ENCODE measurements at places on chromosomes 16 and 17.
A peak's percentile ranks its signal among the peaks of the same experiment; 100 is the strongest.

DNA sequence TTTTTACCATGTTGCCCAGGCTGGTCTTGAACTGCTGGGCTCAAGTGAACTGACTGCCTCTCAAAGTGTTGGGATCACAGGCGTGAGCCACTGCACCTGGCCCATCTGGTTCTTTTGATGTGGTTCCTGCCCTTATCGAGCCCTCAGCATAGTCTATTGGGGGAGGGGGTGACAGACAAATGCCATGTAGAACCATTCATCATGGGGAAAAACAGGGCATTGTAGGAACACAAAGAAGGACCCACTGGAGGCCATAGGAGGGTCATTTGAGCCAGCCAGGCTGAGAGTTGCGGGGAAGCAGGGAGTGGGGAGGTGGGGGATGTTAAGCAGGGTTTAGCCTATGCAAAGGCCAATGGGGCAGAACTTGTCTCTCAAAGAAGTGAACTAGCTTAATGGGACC lies 11.9 kb downstream of the SEC14L5 start:
- DNase-seq: no peak

DNA sequence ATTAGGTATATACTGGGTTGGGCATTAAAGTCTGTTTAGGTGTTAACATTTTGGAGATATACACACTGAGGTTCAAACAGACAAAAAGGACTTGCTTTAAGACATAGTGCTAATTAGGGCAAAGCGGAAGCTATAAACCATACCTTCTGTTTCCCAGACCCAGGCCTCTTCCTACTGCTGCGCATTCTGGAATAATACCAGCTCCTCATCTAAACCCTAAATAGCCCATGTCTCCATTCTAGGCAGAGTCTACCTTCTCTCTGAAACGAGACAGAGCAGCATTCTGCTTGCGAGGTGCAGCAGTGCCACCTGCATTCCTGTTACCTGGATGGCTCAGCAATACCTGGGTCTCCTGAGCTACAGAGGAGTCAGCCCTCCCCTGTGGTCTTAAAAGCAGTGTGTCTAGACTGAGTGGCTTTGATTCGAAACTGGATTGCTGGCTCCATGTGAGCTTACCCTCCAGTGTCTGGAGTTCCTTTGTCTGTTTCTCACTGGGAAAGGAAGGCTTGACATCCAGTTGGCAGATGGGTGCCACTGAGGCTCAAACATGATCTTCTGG lies 6.4 kb downstream of the YPEL2 start:
- DNase-seq: no peak

GRCh38 chr17:51840688-51841087 lies 317.8 kb downstream of the CA10 start:
- no peak for DNase-seq

- DNase-seq: no peak
Measured at GRCh38 chr17:46720408-46720807, 98.1 kb downstream of the WNT3 start.

- no peak for DNase-seq
Measured at GRCh38 chr17:57251211-57251787, 5.0 kb upstream of the MSI2 start.

GRCh38 chr16:11262915-11263314 lies 6.2 kb downstream of the TNP2 start:
- no peak for DNase-seq

DNA sequence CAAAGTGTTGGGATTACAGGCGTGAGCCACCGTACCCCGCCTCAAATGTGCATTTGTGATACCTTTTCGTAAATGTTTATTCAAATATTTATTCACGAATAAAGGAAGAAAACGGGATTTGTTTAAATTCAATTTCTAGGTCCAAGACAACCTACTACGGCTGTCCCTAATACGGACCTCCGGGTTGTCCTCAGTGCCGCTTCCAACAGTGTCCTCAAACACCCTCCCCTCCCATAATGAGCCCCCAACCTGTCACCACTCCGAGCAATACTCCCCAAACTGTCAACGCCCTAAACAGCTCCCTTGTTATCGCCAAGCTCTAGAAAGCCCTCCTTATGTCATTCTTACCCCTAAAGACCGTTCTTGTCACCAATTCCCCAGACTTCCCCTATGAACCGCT lies 539 bp upstream of the GABARAPL2 start:
- DNase-seq: peak; percentile 44

DNA sequence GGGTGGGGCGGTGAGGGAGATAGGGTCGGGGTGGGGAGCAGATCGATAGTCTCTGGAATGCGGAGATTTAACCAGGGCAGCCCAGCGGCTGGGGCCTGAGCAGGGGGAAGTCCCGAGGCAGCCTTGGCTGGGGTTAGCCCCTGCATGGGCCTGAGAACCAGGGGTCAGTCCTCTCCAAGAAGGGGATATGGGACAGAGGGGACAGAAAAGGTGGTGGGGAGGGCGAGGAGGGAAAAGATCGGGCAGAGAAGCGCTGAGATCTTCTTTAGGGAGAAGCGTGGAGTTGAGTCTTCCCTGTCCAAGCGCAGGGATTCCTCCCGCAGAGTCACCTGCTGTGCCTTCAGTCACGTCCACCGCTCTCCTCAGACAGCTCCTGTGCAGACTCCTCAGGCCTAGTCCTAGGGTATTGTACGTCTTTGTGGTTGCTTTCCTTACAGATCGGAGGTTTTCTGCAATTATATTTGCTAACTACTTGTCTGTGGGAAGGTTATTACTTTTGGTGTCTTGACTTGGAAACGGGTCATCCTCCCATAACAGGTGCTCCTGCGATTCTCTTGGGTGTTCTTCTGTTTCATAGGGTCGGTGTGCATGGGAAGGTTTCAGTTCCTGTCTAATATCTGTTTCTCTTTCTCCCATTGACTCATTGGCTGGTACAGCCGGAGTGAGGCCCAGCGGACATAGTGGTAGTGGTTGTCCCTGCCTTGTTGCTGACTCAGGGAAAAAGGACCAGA lies 952 bp downstream of the CD300A start:
- DNase-seq: no peak

DNA sequence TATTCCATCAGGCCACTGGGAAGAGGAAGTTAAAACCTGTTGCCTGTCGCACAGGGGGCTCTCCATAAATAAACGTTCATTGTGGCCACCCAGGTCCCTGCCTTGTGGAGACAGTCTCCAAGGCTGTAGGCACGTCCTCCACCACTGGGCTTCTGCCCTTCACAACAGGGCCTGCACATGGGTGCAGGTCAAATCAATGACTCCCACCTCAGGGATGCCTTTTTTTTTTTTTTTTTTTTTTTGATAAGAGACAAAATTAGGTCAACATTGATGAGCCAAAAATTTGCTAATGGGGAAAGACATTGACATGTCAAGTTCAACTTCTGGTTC lies 12.6 kb upstream of the SLC12A3 start:
- no peak for DNase-seq
